ENCODE measurements at places on chromosomes 7 and 10. TPM values are rescaled to one million over a fixed set of nuclear protein-coding genes. Genes with fewer than 3 reads are reported as not detected.

DNA sequence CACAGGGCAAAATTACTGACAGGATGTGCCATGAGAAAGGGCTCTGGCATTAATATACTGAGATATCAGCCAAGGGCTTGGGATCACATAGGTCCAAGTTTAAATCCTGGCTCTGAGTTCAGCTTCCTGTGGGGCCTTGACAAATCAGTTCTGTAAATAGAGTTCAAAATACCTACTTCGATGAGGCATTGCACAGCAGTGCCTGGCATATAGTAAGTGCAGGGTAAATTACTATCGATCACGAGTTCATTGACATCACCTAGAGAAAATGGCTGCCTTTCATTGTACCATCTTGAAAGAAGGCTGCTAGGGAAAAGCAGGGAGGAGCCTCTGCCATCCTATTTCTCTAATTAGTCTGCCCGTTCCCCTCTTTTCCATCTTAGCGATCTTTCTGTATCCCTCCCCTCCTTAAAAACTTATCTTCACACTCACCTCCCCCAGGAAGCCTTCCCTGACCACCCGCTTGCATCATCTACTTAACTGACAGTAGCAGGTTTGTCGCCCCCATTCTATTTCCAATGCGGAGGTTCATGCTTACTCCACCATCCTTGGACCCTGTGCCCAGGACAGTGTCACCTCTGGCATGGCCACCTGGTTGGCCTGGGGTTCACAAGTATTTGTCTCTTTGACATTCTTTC lies 124.5 kb downstream of the C10orf105 start:
- no peak for DNase-seq

DNA sequence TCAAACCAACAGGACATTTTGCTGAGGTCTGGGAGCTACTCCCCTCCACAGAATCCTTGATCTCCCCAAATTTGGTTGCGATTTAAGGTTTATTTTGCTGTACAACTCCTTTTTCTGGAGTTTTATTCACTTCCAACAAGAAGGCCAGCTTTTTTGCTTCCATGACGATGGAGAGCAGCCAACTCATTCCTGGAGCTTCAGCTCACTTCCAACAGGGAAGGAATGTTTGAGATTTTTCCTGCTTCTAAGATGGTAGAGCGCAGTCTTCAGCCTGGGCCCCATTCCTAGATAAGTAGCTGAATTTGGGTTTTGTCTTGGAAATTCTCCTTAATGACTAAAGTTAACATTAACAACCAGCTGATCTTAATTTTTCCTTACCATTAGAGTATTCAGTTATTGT lies 30.9 kb upstream of the CREB3L2 start:
- DNase-seq, result no peak

DNA sequence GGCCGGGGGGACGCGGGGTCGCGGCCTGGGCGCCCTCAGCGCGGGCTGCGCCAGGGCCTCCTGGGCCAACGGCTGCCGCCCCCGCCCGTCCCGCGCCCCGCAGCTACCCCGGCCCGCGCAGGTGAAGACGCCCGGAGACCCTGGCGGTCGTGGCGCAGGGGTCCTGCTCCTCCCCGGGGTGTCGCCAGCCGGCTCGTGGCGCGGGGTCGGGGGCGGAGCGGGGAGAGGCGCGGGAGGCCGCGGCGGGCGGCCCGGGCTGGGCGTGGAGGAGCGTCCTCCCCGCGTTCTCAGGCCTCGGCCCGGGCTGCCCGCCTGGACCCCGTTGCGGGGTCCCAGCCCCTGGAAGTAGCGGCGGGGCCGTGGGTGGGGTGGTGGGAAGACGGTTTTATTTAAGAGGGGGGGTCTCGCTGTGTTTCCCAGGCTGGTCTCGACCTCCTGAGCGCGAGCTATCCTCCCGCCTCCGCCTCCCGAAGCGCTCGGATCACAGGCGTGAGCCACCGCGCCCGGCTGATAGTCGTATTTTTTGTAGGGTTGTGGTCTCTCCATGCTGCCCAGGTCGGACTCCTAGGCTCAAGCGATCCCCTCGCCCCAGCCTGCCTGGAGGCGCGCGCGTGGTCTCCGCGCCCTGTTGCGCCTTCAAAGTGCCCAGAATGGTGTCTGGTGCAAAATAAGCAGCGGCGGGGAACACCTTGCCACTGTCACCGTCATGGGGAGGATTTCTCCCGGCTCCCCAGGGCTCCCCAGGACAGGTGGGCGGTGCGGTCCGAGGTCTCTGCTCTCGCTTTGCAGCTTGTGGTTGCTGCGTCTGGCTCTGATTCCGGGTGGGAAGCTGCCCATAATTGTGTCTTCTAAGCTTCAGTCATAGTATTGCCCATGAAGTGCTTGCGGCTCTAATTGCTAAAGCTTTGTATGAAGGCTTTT lies 15.3 kb upstream of the SUN1 start:
- peak; percentile 54 for DNase-seq

- DNase-seq, result peak; percentile 72
Observed at GRCh38 chr10:96416643-96417042, 57.8 kb upstream of the OPALIN start.

GRCh38 chr10:97774811-97775294 lies 3.1 kb upstream of the SFRP5 start:
- peak; percentile 54 for DNase-seq

- peak; percentile 69 for DNase-seq
Observed at GRCh38 chr10:100346351-100346764, 675 bp upstream of the SCD start.

DNA sequence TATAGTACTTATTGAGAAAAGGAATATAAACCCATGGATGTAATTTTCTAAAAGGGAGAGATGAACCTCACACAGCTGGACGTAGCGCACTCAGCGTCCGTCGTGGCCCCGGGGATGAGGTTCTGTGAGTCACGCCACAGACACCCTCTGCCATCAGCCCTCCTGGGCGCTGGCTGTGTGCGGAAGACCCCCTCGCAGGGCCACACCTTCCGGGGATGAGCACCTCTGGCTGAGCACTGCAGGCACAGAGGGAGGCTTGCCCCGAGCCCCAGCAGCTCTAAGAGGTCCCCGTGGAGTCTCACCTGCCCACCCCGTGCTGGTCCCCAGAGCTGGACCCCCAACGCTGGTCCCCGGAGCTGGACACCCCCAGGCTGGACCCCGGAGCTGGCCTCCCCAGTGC lies 215.8 kb downstream of the PTPRN2 start:
- DNase-seq, result no peak

DNA sequence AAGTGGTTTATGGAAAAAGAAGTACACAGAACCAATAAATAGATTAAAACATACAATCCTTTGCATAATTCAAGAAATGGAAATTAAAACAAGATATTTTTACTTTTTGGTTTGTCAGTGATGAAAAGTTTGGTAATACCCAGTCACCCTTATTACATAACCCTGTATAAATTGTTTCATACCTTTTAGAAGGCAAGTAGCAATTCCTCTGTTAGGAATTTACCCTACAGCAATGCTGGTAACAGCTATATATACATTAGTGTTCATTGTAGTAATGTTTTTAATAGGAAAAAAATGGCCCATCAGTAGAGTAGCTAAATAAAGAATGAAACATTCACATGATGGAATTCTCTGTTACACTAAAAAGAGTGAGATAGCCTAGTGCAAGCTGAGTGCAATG lies 42.7 kb downstream of the PTPN12 start:
- DNase-seq, result no peak

GRCh38 chr7:134968110-134968509 lies 18.2 kb upstream of the AGBL3 start:
- no peak for DNase-seq

DNA sequence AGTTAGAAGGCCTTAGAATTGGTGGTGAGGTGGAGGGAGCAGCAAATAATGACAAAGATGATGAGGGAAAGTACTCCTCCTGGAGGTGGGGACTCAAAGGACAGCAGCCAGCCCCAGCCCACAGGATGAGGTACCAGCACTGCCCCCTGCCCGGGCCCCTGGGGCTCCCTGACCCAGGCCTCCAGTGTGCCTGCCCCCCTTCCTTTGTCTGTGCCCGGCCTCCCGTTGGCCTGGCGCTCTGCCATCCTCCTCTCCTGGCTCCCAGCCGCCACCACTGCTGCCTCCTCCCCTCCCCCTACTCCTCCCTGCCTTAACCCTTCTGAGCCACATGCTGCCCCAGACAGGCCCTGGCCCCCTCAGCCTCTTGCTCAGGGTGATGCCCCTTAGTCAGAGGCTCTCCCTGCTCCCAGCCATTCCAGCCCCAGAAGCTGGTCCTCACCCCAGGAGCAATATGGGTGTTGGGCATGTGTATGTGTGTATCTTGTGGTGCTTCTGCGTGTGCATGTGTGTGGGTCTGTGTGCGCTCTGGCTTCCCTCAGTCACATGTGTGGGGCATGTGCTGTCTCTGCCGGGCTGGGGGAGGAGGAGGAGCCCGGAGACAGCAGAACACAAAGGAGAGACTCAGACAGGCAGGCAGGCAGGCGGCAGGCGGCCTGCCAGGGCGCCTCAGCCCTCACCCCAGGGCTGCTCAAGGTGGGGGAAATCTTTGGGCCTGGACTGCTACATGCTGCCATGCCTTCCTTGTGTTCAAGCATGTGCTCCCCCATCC lies 2.6 kb downstream of the LDB1 start:
- peak; percentile 56 for DNase-seq

DNA sequence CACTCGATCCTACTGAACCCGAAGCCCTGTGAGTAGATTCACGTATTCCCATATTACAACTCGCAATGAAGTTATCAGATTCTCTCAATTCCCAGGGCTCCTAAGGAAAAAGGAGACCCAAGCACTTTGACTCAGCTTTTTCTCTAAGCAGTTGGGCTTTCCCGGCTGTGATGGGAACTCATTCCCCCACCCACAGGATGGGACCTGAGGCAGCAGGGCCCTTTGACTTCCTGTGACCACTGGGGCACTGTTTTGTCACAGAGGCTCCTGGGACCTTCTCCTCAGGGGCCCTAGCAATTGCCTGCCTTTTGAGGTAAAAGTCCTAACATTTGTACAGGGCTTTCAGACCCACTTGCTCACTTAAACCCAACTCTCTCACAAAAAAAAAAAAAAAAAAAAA lies 122.8 kb upstream of the PDLIM1 start:
- no peak for DNase-seq

DNA sequence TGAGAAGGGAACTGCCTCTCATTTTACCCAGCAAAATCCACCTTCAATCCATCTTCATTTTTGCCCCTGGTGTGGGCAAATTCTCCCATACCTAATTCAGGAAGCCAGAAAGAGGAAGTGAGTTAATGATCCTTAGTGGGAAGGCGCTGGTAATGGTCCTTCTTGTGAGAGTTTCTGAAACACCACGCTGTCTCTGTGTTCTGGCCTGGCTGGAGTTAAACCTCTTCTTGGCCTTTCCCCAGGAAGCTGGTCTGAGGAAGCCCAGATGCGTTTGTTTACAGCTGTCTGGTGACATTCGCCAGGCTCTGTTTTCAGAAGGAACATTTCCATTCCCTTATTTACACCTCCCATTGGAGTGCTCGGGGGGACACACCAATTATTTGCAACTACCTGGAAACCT lies 24.3 kb downstream of the HTRA1 start:
- DNase-seq, result no peak

DNA sequence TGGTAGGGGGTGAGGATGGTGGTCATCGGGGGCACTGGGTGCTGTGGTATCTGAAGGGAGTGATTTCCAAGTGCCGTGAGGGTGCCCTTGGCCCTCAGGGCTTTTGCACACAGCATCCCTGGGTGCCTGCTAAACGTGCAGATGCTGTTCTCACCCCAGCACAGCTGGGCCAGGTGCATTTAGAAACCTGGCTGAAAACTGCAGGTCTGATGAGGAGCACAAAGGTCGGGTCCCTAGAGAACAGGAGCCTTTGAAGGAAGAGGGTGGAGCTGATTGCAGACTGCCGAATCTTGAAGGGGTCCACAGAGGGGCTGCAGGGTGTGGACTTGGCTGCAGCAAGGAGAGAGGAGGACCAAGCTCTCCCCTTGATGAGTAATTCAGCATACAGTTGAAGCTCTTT lies 32.0 kb downstream of the ZMIZ1 start:
- no peak for DNase-seq

DNA sequence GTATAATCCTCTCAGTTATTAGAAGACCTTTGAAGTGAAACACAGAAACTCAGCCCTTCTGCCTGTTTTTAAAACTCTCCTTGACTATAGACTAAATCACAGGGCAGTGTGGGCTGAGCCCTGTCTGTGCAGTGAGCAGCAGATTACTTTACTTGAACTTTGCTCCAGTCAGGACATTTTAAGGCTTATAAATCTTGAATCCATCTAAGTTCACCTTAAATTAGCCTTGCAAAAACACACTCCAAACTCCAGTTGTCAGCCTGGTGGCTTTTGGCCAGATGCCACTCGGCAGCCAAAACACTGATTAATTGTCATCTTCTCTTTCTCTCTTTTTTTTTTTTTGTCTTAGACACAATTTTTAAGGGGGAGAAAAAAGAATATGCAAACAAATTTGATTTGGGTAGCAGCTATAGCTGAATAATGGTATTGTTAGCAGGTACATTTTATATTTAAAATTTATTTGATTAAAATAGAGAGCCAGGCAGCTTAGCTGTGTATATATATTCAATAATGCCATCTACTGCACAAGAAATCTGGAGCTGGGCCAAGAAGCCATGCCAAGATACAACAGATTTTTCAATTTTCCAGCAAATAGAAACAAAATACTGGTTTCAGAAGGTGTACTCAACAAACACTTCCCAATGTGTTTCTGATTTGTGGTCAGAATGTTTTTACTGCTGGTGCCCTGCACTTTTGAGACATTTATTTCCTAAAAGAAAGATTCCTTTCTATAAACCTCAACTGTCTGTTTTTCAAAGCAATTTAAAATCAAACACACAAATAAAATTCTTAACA lies 247.7 kb downstream of the TFEC start:
- DNase-seq, result no peak

- peak; percentile 70 for DNase-seq
Observed at GRCh38 chr7:155198901-155199845, 98.5 kb upstream of the INSIG1 start.

GRCh38 chr7:34622182-34622581 lies 35.8 kb upstream of the NPSR1 start:
- DNase-seq, result no peak

GRCh38 chr10:132537684-132538001 lies at the start of gene INPP5A:
TSS of gene INPP5A (plus strand) at chr10:132537787. CDS start at chr10:132538097, 310 bp downstream.
- no peak for DNase-seq

DNA sequence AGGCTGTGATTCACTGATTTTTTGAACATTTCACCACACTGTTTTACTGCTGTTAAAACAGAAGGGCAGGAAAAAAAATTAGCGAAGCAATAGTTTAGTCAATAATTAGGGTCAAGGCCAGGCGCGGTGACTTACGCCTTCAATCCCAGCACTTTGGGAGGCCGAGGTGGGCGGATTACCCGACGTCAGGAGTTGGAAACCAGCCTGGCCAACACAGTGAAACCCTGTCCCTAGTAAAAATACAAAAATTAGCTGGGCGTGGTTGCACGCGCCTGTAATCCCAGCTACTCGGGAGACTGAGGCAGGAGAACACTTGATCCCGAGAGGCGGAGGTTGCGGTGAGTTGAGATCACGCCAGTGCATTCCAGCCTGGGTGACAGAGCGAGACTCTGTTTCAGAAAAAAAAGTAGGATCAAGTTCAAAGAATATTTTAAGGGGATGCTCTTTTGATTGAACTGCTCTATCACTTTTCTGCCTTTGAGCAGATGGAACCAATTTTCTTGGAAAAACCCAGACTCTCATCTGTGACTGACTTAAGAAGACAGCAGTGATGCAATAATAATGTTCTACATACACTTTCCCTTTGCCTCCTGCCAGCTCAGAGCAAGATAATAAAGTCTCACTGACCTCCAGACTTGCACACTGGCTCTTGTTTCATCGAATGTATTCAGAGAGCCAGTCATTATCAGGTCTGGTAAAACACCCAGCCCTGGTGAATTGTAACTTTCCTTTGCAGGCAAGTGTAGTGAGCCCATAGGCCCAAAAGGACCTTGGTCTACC lies 1.6 kb upstream of the PPA1 start:
- DNase-seq, result no peak

The DKK1 gene
- total RNA-seq, result 161 TPM

The AGAP9 gene
- total RNA-seq, result 1.2 TPM

The PTF1A gene
- not detected for total RNA-seq

The AKR1E2 gene
- 20.5 TPM for total RNA-seq
